ENCODE measurements at places on chromosomes 4 and X.
A peak's percentile ranks its signal among the peaks of the same experiment; 100 is the strongest.

GRCh38 chrX:45143455-45143854 lies 57.2 kb downstream of the DIPK2B start:
- no peak for DNase-seq

GRCh38 chrX:96464880-96465558 lies 219.6 kb upstream of the DIAPH2 start:
- DNase-seq, result no peak

DNA sequence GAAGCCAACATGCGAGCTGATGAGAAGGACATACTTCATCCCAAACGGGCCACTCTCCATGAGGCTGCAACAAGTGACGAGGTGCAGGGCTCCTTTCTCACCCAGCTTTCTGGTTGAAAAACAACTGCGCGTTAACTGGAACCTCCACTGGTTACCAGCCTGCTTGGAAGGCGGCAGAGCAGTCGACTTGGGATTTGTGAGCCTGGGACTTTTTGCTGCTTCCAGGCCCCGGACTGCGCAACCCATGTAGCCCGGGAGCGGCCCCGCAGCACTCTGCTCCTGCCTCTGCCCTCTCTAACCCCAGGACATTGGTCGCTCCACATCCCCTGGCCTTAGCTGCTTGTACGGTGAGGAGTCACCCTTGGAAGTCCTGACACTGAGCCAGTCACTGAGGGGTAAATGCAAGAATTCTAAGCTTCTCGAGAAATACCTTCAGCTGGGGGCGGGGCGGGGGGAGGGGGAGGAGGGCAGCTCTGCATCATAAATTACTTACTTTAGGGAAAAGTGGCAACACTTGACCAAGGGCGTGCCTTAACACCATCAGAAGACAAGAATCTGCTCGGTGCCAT lies 72.7 kb downstream of the MTMR1 start:
- DNase-seq, result no peak

DNA sequence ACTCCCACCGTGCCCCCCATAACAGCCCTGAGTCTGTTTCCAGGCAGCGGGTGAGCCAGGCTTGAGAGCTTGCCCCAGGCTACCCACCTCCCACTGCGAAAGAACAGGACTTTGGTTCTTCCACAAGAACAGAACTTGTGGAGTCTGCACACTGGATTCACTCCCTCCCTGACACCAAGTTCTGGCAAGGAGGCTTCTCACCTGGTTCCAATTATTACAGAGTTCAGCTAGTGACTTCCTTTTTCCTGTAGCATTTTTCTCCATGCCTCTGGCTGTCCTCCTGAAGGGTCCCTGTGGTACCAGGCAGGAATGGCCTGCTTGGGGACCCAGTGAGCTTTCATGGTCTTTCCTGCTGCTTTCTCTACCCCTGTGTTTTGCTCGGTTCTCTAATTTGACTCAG lies 208.6 kb upstream of the SFRP2 start:
- no peak for DNase-seq

GRCh38 chr4:87109945-87110344 lies 110.5 kb downstream of the KLHL8 start:
- DNase-seq, result no peak

- DNase-seq, result no peak
Observed at GRCh38 chr4:114562176-114562904, 36.3 kb upstream of the UGT8 start.

DNA sequence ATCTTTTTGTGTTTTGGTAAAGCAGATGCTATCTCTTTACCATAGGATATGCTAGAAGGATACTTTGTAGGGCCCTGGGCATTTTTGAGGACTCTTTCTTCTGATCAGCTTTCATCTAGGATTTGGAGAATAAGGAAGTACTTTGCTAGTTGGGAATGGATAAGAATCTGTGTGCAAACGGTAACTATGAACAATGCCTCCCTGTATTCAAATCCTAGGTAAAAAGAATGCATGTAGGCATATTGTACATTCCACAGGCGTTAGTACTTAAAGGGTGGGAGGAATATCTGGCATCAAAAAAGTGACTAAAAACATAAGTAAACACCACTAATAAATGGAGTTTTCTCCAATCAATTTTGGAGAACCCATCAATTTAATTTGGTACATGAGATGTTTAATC lies 59.7 kb downstream of the SH3BGRL start:
- DNase-seq, result peak; percentile 50

- peak; percentile 96 for DNase-seq
Observed at GRCh38 chr4:105461221-105461620, 12.6 kb downstream of the PPA2 start.

DNA sequence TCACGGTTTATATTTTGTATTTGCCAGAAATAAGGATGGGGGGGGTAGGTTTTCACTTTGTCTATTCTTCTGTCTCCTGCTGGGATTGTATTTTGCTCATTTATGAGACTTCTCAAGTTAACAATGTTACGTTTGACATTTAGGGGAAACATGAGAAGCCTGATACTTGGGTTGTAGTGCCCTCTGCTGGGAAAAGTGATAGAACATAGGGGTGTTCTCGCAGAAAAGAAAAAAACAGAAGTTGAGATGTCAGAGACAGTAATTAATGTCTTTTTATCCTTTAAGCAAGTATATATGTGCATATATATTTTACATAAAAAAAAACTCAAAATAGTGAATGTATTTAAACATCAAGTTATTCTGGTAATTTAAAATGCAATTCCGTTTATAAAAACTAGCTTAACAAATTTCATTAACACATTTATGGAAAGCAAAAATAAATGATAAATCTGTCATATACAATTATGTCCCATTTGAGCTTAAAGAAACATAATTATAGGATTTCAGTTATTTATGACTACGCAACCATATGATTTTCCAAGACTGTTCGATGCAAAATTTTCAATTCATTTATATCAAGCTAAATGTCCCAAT lies 46.0 kb upstream of the TMPRSS11F start:
- DNase-seq, result peak; percentile 58

DNA sequence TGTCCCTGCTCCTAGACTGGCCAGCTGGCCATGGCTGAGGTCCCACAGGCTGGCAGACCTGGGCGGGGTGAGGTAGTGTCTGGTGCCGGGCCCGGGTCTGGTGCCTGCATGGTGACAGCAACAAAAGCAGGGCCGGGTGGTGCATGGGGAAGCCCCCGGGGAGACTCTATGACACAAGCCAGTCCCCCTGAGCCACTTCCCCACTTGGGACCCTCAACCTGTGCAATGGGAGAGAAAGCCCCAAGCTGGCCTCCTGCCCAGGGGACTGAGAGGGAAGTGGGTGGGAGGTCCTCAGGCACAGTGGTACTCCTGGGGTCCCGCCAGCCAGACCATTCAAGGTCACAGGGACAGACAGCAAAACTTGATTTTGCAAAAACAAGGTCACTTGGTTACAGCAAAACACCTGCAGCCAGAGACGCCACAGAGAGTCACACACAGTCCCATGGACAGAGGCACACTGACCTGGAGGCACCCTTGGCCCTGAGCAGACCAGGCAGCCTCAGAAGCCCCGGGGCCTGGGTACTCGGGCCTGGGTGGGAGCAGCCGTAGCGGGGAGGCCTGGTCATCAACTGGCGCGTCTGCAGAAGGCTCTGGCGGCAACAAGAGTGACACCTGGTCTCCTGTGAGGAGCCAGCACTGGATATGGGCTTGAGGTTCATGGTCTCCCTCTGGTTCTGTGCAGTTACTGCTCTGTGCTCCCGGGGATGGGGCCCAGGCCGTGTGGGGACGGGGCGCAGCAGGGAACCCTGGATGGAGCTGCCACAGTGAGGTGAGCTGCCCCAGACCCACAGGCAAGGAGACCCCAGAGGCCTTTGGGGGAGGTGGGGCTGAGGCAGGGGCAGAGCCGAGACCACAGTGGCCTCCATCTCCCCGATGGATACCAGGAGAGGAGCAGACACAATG lies 60.6 kb downstream of the HTRA3 start:
- no peak for DNase-seq

- DNase-seq, result peak; percentile 42
Observed at GRCh38 chrX:110228453-110228852, 89.4 kb downstream of the AMMECR1 start.

GRCh38 chrX:105190252-105190853 lies 30.1 kb downstream of the TEX13A start:
- peak; percentile 15 for DNase-seq

GRCh38 chr4:101158134-101158482 lies 189.2 kb downstream of the PPP3CA start:
- DNase-seq, result no peak

DNA sequence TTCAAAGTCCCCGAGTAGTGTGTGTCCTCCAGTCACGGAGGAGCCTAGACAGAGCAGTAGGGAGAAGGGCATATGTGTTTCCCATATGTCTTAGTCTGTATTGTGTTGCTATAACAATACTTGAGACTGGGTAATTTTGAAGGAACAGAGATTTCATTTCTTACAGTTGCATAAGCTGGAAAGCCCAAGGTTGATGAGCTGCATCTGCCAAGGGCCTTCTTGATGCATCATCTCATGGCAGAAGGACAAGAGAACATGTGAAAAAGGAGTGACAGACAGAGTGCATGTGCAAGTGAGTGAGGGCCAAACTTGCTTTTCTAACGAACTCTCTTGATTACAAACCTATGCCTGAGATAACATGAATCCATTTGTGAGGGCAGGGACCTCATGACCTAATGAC lies 243.4 kb downstream of the ARHGAP10 start:
- peak; percentile 18 for DNase-seq

GRCh38 chrX:16785247-16786138 lies 773 bp upstream of the TXLNG start:
- no peak for DNase-seq

Measured in amniotic epithelial cell (primary cell).